ENCODE measurements at places on chromosomes 1 and 21. TPM values are rescaled to one million over a fixed set of nuclear protein-coding genes. Genes with fewer than 3 reads are reported as not detected.
A peak's percentile ranks its signal among the peaks of the same experiment; 100 is the strongest.

- H3K4me3 ChIP-seq = no peak overlapping the region
- no peaks in the 10 kb centered on the region for H3K27me3 ChIP-seq
- H3K27ac ChIP-seq = no peak overlapping the region
- no peaks in the 10 kb centered on the region for H3K36me3 ChIP-seq
- DNase-seq = no peak
Observed at GRCh38 chr1:205142102-205142469, 20.3 kb upstream of the RBBP5 start.

DNA sequence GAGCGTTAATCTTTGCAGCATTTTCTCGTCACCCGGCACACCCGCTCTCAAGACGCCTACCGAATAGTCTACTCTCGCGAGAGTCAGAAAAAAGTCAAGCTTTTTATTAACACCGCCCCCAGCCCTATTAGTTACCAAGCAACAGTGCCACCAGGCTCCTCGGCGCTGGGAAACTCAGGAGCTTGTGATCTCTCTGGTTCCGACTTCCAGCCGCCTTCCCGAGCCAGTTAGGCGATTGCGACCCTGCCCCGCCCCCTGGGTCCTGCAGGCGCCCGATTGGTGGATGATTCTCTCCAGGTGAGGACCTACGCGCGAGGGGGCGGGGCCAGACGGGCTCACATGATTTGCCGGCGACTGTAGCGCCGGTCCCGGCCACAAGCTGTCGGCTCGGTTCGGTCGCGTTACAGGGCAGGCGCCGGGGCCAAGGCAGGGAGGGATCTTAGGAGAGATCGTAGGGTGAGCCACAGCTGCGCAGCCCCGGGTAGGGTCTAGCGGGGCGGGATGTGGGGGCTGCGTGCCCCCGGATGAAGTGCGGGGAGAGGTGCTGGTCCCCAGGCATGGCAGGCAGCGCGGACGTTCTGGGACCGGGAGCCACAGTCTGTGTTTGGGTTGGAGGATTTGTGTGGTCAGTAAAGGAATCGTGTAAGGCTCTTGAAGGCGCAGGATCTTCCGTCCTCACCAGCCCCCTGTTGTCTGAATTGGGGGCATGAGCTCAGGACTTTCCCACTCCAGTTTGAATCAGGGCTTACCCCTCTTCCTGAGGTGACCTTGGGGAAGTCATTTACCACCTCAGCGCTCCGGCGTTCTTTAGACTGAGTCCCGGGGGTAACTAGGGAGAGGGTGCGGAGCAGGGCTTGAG lies at the start of gene PFKFB2:
Gene PFKFB2 (plus strand): TSS at position 365 of the 859 bp plus-strand sequence. CDS start 1,443 bp downstream, outside the sequence.
- H3K4me1 ChIP-seq = peaks cover 29% of the 10 kb centered on the region
- no peaks in the 10 kb centered on the region for H3K27me3 ChIP-seq
- H3K4me3 ChIP-seq = peak within 1 kb of the TSS; percentile 88
- peak; percentile 99 for DNase-seq
- H3K27ac ChIP-seq = peak within 1 kb of the TSS; percentile 85

DNA sequence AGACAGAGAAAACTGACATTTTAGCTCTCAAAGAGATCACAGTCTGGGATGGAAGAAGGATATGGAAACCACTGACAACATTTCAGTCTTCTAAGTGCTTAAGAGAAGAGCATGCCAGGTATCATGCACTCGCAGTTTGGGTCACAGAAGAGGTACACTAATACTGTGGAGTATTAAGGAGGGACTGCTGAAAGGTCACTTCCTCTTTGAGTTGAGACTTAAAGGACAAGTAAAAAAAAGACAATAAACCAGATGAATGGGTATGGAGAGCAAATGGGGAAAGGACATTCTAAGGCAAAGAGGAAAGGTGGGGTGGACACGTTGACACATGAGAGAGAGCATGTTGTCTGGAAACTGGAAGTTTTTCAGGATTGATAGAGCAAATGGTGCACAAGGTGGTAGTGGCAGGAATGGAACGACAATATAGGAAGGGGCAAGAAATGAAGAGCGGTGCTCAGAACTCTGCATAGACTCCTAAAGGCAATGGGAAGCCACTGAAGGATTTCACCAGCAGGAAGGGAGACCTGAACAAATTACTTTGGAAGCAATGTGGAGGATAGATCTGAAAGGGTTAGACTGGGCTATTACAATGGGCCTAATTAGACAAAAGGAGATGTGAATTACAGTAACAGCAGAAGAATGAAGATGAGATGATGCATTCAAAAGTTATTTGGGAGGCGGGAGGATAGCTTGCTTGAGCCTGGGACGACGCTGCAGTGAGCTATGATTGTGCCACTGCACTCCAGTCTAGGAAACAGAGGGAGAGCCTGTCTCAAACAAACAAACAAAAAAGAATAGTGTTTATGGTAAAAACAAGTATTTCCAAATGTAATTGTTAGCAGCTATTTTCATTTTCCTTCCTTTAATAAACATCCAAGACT lies 11.1 kb downstream of the DIPK1A start:
- no peak for DNase-seq
- H3K4me1 ChIP-seq = peaks cover 30% of the 10 kb centered on the region
- no peaks in the 10 kb centered on the region for H3K27me3 ChIP-seq
- peak overlapping the region; percentile 40 for H3K4me3 ChIP-seq

DNA sequence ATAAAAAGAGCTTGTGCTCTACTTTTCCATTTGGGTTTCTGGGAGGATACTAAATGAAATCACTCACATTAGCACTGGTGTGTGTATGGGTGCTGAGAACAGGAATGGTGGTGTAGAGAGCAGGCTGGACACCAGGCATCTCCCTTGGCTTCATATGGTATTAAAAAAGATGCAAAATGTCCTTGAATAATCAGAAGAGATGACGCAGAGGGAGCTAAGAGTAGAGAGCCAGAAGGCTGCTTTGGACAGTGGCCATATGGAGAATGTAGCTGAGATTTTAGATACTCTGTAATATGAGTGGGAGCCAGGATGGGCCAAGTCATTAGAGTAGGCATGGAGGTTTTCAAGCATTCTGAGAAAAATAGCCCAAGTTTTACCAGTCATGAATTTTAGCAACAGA lies 112.3 kb upstream of the ZRANB2 start:
- DNase-seq = no peak
- H3K27ac ChIP-seq = no peak overlapping the region
- no peaks in the 10 kb centered on the region for H3K27me3 ChIP-seq
- H3K4me1 ChIP-seq = no peaks in the 10 kb centered on the region
- H3K36me3 ChIP-seq = no peaks in the 10 kb centered on the region

DNA sequence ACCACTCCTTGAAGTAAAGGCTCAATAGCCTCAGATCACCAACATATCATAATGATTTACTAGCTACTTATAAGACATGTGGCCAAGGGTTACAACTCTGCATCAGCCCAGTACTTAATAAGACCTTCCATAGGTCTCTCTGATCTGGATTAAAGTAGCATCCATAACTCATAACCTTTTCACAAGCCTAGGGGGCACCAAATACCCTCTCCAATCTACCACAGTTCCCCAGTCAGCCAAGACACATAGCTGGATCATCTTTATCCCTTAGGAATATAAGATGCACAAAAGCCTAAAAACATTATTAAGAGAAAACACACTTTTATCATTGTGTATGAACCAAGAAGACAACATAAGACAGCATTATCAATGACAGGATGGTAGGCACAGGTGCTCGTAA lies 22.1 kb downstream of the SSX2IP start:
- H3K36me3 ChIP-seq = peaks cover 9% of the 10 kb centered on the region
- no peak overlapping the region for H3K27ac ChIP-seq
- H3K4me3 ChIP-seq = no peak overlapping the region
- no peaks in the 10 kb centered on the region for H3K27me3 ChIP-seq
- H3K4me1 ChIP-seq = no peaks in the 10 kb centered on the region

DNA sequence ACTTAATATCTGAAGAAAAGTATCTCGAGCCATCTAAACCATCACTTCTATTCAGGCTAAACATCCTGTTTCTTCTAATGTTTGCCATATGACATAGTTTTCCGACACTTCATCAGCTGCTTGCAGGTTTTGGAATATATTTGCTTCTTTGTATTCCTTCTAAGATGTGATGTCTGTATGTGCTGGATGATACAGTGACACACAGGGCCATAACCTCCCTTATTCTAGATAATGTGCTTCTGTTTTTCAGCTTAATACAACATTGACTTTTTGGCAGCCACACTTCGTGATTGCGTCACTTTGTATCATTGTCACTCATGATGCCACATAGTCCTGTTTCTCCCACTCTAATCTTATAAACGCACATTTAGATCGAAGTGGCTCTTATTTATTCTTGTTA lies 156.3 kb downstream of the CRB1 start:
- no peaks in the 10 kb centered on the region for H3K27me3 ChIP-seq
- no peak for DNase-seq
- H3K27ac ChIP-seq = no peak overlapping the region

DNA sequence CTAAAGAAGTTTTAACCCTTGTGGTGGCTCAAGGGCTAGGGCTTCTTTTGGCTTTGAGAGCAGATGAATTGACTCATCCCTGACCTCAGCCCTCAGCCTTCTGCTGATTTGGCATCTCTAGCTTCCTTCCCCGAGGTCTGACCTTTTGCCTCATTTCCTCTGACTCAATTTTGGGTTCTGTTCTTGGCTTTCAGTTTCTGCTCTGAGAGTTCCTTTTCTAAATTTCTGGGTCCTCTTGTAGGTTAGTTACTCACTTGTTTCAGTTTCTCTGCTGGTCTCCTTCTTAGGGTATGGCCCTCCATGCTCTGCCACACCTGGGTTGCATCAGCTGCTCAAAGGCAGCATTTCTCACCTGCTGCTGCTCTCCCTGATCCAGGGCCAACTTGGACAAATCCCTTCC lies 19.4 kb downstream of the PDE4B start:
- H3K4me1 ChIP-seq = peaks cover 13% of the 10 kb centered on the region
- no peak overlapping the region for H3K27ac ChIP-seq
- peak; percentile 45 for DNase-seq
- no peaks in the 10 kb centered on the region for H3K36me3 ChIP-seq
- H3K4me3 ChIP-seq = peak overlapping the region; percentile 27
- H3K27me3 ChIP-seq = no peaks in the 10 kb centered on the region

Gene TRAF3IP3
- total RNA-seq = 0.34 TPM

All from HCT116 (cell line).